ENCODE measurements at places on chromosomes 11 and 22.

DNA sequence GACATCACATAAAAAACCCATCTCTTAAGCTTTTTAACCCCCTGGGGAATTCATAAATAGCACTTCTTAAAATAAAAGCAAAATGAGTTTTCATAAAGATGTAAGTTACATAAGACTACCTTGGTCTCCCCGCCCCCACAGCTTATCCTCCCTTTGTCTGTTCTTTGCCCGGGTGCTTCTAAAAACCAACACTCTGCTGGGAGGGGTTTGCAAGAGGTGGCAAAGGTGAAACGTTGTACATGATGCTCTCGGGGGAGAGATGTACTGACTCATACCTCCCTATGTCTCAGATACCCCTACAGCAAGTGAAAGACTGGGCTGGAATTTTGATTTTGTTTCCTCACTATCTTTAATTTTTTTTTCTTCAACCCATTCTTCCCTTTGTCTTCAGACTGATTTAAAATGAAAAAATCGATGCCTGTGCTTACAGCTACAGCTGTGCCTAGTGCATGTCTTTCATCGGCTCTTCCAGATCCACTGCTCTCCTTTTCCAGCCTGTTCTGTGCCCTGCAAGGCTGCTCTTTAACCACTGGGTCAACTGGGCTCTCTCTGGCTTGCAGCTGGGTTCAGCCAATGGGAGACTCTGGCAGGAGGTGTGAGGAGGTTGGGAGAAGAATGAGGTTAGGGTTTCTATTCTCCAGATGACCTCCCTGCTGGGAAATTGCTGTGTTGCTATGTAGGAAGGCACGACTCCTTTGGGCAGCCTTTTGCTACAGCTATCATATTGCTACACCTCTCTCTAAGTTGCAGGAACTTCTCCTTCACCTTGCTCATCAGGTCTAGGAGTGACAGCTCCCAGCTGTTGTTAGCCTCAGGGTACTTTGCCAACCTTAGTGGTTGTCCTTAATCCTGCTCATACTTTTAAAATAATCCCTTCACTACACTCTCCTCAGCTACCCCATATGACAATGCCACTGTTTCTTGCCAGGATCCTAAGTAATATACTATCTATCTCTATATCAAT lies 266.5 kb downstream of the TENM4 start:
- no peak for DNase-seq

DNA sequence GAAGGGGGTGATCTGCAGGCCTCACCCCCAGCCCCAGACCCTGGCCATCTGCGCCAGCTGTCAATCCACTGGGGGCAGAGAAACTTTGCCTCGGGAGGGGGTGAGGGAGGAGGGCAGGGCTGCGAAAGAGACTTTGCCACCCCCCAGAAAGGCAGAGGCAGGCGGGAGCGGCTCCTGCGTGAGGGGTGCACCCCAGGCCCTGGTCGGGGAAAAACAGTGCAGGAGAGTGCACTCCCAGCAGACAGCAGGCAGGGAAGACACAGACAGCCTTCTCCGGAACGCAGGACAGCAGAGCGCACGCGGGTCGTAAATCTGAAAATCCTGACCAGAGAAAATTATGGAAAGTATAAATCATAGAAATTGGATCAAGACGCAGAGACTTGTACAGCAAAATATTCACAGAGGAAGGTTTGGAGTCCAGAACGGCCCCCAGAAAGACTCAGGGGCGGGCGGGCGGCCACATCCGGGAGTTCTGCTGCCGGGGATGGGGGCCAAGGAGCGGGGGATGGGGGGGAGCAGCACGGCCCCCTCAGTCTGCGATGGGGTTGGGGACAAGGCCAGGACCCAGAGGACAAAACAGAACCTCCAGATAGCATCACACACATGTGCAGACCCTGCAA lies 8.0 kb upstream of the MRPL23 start:
- DNase-seq: no peak

DNA sequence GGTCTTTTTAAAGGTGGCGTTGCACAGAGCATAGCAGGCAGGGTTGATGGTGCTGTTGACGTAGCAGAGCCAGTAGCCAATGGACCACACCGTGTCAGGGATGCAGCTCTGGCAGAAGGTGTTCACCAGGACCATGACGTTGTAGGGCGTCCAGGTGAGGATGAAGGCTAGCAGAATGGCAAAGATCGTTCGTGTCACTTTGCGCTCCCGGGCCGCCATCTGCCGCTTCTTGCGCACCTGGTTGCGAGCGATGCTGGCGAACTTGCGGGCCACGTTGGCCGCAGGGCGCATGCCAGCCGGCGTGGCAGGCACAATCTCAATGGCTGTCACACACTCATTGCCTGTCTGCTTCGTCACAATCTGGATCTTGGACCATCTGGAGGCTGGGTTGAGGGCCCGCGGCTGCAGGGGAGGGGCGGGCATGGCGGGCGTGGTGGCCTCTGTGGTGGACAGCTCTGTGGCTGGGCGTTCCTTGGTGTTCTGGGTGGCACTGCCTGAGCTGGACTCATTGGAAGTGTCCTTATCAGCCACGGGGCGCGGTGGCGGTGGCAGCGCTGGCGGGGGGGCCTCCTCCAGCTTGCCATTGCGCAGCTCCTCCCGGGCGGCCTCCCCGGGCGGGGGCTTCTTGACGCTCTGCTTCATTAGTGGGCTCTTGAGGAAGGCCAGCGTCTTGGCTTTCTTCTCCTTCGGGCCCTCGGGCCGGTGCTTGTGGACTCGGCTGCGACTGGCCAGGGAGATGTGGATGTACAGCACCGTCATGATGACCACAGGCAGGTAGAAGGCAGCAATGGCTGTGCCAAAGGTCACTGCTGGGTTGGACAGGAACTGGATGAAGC lies 3.9 kb downstream of the MDK start:
- DNase-seq: no peak

GRCh38 chr11:93532806-93533205 lies 10.4 kb downstream of the SMCO4 start:
- no peak for DNase-seq

- DNase-seq: no peak
Observed at GRCh38 chr22:18056161-18056666, 21.6 kb upstream of the PEX26 start.

DNA sequence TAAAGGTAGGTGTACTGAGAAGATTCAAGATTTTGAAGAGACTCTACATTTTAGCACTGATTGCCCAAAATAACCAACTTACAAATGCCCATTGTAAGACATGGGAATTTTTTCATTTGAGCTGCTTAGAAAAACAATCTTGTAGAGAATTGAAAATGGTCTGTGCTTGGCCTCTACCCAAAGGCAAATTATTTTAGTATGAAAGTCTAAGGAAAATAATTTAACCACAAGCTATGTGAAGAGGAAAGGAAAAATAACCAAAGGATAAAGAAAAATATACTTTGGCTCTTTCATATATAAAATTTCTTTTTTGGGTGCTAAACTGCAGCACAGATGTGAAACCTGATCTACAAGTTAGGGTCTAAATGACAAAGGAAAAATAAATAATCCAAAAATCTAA lies 54.9 kb downstream of the ME3 start:
- DNase-seq: no peak

GRCh38 chr11:114279792-114280546 lies 16.2 kb upstream of the NNMT start:
- no peak for DNase-seq

DNA sequence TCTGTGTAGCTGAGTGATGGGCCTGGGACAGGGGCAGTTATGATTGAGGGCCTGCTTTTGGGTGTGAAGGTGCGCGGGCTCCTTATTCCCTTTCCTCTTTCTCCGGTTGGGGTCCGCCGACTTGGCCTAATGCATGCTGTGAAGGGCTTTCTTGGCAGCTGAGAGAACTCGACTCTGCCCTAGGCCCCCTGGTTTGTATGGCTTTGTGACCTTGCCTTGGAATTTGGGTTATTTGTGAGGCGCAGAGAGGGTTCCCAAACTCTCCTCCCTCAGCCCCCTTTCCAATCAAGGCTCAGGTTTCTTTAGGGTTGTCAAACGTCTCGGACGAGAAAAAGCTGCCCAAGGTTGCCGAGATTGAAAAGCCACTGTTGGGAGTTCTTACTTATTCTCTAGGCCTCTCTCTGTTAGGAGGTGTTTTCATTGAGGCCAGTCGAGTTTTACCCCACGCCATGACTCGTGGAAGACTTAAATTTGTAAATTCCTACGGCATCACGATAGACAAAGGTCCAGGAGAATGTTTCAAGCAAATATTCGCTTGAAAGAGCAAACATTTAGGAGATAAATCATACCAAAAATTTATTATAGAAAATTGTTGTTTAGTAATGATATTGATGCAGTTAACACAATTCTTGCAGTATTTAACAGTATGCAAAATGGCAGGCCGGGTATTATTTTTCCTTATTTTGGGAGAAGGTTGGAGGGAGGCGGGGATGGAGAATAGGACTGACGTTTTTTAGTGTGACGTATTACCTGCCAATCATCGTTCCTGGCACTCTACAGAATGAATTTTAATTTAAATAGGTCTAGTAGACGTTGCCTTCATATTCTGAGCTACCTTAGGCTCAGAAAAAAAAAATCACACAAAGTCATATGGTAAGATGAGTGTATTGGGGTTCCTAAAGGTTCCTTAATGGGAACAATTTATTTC lies 689 bp downstream of the PDHX start:
- DNase-seq: no peak

DNA sequence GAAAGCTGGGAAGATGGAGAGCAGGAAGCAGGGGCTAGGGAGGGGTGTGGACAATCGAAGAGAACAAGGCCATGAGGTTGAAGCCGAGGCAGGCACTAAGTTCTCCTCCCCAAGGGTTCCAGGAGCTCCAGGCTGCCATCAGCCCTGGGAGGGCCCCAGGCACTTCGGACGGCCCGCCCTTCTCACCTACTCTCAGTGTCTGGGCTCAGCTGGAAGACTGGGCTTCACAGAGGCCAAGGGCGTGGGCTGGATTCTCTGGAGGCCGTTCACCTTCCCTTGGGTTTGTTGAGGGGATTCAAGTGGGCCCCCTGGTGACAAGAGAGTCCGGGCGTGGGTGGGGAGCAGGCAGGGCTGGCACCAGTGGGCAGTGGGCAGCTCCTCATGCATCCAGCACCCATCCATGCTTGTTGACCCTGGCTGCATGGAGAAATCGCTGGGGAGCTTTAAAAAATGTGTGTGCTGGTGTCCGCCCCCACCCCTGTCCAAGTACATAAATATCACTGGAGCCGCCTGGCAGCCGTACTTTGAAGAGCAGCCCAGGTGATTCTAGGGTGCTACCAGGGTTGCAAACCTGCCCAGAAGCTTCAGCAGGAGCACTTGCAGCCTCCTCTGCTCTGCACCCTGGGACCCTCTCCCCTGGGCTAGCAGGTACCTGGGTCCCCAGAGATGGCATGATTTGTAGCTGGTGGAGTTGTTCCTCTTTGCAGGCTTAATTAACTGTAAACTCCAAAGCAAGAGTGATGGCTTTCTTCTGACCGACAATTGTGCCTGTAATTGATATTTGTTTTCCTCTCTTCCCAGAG lies 74.3 kb downstream of the RTL6 start:
- DNase-seq: no peak

GRCh38 chr11:50214376-50214775 lies 181.7 kb downstream of the OR4C45 start:
- DNase-seq: no peak

GRCh38 chr11:66157182-66157864 lies 87.3 kb downstream of the PACS1 start:
- no peak for DNase-seq

- no peak for DNase-seq
Observed at GRCh38 chr22:36505998-36506635, 723 bp downstream of the FOXRED2 start.

- DNase-seq: no peak
Observed at GRCh38 chr11:26985943-26986342, 8.0 kb upstream of the FIBIN start.

DNA sequence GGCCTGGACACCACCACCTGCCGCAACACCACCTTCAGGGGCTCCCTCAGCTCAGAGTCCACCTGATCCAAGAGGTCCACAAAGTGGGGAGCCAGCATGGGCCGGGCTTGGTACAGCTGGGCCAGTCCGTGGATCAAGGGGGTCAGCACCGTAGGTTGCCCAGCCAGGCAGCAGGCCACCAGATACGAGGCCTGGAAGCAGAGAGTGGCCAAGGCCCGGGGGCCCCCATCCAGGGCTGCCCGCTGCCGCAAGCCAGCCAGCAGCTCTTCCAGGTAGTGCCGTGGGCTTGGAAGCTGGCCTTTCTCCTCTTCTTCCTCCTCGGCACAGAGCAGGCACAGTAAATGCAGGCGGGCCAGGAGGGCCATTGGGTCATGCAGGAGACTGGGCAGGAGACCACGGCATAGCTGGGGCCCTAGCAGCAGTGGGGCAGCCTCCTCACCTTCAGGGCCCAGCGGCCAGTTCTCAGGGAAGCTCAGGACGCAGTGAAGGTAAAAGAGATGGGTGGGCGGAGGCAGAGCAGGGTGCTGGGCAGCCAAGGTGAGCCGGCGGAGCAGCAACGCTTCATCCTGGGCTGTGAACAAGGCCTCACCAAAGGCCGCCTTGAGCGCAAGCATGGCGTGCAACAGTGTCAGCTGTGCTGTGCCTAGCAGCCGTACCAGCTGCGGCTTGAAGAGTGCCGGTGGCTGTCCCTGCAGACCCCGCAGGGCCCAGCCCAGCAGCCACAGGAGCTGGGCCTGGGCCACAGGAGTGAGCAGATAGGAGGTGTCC lies 1.7 kb downstream of the AP5B1 start:
- no peak for DNase-seq

DNA sequence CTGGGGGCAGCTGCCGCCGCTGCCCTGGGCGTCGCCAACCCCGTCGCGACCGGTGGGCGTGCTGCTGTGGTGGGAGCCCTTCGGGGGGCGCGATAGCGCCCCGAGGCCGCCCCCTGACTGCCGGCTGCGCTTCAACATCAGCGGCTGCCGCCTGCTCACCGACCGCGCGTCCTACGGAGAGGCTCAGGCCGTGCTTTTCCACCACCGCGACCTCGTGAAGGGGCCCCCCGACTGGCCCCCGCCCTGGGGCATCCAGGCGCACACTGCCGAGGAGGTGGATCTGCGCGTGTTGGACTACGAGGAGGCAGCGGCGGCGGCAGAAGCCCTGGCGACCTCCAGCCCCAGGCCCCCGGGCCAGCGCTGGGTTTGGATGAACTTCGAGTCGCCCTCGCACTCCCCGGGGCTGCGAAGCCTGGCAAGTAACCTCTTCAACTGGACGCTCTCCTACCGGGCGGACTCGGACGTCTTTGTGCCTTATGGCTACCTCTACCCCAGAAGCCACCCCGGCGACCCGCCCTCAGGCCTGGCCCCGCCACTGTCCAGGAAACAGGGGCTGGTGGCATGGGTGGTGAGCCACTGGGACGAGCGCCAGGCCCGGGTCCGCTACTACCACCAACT lies 1.0 kb downstream of the FUT4 start:
- DNase-seq: no peak

DNA sequence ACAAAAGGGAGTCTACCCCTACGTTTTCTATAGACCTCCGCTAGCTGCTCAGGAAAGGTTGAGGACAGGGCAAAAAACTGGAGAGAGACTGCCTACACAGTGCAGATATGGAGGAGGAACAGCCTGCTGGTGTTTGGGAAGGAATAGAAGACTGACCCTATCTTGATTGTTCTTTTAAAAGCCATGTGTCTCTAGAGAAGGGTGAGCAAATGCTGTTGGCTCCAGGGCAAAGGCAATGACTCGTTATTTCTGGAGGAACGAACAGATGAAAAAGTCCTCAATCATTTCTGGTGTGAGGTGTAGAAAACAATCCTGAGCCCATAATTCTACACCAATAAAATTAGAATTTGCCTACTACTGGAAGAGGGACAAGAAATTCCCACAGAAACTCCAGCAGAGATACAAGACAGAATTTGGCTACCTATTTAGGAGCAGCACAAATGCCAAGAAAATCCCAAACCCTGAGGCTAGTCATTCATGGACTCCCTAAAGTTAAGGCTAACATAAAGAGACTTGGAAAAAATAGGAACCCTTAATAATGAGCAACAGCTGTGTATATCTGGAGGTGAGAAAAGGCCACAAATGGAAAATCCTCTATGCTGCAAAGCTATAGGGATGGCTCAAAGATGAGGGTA lies 1206.3 kb upstream of the CNTN5 start:
- no peak for DNase-seq
